ENCODE measurements at places on chromosomes 3 and 15.

DNA sequence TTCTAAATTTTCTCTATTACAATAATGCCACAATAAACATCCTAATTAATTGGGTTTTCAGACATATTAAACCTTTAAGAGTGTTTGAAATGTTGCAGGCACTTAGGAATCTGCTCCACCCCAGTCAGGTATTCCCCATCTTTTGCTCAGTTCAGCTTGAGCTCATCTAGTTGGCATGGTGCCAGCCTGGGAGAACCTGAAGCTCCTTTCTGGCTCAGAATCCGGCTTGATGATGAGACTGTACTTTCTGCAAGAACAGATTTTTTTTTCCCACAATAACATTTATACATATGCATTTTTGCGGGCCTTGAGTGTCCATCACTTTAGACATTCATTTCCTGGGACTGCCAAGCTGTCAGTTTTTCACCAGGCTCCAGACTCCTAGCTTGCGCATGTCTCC lies 7.7 kb upstream of the OXSR1 start:
- DNase-seq, result no peak

GRCh38 chr3:108053067-108053466 lies 37.8 kb downstream of the CD47 start:
- no peak for DNase-seq

- no peak for DNase-seq
These were observed 92.7 kb upstream of the PLXND1 start for GRCh38 chr3:129699199-129699598.

GRCh38 chr3:43503067-43503728 lies 118.6 kb downstream of the ANO10 start:
- DNase-seq, result peak; percentile 62

GRCh38 chr3:188034989-188035388 lies 119.0 kb upstream of the LPP start:
- DNase-seq, result no peak

GRCh38 chr3:158809642-158810041 lies 7.8 kb downstream of the MFSD1 start:
- no peak for DNase-seq

DNA sequence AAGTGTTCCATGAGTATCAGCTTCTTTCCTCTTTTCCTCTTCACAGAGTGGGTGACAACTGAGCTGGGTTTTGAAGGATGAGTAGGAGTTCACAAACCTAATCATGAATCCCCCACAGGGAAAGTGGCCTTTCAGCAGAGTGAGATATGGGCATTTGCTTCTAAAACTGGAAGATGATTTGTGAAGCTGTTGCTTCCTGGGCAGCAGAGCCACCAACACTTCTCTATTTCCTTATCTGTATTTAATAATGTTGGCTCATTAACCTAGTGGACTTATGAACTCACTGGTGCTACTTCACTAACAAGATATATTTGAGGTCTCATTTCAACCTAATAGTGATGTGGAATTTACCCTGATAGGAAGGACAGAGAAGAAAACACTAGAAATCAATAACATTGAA lies 152.8 kb downstream of the SYNPR start:
- DNase-seq, result no peak

DNA sequence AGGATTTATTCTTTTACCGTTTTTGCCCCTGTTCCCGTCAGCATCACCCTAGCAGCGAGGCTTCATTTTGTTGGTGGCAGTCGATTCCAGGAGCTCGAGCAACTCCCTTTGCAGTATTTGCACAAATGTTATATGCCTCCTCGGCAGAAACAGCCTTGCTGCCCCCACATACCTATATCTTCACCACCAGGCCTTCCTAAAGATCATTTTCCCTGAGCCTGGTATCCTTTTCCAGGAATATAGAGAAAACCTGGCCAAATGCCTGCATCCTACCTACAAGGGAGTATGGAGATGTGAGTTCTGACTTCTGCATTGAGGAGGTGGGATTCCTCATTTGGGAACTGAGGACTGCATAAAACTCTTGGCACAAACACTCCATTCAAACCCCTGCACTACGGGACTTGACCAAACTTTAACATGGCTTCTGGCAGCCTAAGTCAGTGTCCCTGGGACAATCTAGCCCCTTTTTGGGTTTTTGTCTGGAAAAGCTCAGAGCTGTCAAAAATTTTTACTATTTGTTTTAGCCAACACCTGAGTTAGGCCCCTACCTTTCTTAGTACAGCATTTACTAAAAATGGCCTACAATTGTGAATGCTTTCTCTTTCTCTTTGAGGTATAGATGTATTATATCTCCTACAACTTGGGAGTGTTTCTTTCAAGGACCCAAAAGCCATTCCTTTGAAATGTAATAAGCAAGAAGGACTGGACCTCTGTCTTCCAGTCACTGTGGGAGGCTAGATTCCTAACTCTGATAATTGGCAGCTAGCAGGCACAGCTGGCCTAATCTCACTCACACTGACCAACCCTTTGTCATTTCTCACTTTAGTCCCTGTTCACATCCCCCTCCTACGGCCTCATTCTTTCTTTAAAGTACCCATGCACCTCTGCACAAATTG lies 12.1 kb upstream of the UBE2Q2 start:
- DNase-seq, result no peak

DNA sequence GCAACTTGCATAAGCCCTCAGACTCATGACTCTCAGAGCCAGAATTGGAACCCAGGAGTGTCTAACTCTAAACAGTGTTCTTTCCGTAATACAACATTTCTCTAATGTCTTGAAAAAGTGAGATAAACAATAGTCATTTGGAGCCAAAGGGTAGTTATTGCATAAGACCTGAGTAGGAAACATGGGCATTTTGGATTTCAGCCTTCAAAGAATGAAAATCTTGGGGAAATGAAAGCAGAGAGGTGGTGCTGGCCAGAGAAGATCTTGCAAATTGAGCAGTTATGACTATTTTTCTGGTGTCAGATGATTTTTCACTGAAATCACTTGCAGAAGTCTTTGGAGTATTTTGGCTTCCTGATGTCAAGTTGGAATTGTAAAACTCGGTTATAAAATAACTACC lies 379.4 kb downstream of the DIPK2A start:
- no peak for DNase-seq
